CD4-positive, alpha-beta T cell treated with Interleukin-12 subunit alpha and Interleukin-12 subunit beta, for 1 hour (primary cell): ENCODE measurements at places on chromosomes 4 and X.

DNA sequence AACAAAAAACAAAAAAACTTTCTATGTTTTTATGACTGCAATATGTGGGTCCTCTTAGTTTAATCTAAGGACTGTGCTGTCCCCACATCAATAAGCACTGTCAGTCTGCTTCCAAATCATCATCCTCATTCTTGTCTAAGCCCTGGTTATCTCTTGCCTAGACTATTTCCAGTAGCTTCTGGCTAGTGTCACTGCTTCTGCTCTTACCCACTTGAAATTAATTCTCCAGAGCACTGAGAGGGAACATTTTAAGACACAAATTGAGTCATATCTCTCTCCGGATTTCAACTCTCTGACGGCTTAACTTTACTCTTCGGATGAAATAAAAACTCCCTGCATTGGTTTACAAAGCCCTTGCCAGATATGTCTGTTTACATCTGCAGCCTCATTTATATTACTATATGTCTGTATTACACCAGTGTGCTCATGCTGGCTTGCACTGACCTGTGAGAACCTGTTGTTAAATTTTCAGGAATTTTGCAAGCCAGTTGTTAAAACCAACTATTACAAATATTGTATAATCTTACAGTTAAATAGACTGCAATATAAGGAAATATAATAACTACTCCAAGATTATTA lies 345.9 kb downstream of the ADGRL3 start:
- no peak for DNase-seq

- no peak for DNase-seq
Observed at GRCh38 chr4:178784491-178784890, 1342.3 kb upstream of the AGA start.

GRCh38 chrX:49198540-49199314 lies 1.3 kb downstream of the SYP start:
- DNase-seq = no peak

DNA sequence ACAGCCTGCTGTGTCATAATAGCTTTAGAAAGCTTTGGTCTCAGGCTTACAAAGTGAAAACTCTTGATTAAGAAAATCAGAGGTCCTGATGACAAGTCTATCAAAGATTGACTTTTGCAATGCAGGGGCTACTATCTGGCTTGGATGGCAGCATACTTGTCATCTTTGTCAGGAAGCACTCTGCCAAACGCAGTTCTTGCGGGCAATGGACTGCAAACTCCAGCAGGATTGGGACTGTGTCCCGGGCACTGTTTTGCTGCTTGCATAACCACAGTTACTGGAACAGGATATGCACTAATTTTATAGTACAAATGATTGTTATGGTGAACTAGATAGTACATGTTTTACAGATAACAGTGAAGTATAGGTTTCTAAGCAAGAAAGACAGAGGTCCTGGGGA lies 185.6 kb downstream of the IQCM start:
- no peak for DNase-seq

GRCh38 chrX:1813809-1814208 lies 198.9 kb downstream of the ASMT start:
- DNase-seq = peak; percentile 22

DNA sequence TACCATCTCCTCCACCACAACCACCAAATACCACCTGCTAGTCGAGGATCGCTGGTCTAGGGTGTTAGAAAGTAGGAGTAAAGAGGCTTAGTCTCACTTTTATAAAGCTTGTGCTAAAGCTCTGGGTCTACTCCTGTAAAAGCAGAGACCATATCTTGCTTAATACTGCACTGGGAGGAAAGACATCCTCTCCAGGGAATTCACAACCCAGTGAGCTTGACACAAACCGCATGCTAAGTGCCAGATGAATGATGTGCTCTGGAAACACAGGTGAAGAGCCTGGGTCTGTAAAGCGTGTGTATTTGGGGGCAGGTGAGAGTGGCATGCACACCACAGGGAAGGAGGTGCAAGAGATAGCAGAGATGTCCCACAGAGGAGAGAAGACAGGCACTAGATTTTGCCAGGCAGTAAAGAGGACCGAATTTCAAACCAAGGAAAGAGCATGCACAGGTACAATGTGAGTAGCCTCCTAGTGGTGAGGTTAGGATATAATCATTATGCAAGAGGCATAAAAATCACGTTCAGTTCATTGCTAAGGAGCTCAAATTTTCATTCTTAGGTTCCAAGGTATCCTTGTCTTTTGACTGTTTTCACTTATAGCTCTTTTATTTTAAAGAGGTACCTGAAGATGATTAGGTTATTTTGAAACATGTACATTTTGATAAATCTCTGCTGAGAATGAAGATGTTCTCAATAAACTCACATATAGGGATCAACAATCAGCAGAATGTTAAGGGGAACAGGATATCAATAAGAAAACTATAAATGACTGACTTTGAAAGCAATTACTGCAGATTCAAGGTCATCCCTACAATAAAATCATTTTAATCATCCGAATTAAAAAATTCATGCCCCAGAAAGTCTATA lies 20.7 kb downstream of the TAPT1 start:
- DNase-seq = peak; percentile 44

DNA sequence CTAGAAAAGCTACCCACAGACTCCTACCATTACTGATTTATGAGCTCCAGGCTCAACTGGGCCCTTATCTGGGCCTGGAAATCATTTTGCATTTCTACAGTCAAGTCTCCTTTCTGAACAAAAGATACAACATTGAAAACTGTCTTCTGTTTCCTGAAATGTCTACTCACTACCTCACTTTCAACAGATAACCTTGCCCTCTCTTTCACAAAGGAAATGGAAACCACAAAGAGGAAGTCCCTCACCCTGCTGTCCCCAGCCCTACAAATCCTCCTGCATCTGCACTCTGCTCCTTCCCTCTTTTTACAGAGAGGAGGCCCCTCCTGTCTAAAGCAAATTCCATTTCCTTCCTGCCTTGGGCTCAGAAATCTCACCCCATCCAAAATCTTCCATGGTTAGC lies 24.8 kb upstream of the CYBB start:
- peak; percentile 46 for DNase-seq

- DNase-seq = no peak
Observed at GRCh38 chr4:40870150-40870549, 120.4 kb downstream of the NSUN7 start.

DNA sequence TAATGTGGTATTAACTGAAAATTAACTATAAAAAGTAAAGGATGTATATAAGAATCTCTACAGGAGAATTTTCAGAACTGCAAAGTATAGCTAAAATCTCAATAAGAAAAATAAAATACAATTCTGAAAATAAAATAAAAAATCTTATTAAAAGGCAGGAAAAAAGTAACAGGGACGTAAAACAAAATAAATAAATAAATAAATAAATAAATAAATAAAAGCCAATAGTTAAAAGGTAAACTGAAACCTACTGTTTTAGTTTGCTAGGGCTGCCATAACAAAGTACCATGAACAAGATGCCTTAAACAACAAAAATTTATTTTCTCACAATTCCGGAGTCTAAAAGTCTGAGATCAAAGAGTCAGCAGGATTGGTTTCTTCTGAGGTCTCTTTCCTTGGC lies 140.6 kb downstream of the SPANXA1 start:
- no peak for DNase-seq

GRCh38 chr4:36349938-36350549 lies 68.6 kb downstream of the DTHD1 start:
- no peak for DNase-seq

DNA sequence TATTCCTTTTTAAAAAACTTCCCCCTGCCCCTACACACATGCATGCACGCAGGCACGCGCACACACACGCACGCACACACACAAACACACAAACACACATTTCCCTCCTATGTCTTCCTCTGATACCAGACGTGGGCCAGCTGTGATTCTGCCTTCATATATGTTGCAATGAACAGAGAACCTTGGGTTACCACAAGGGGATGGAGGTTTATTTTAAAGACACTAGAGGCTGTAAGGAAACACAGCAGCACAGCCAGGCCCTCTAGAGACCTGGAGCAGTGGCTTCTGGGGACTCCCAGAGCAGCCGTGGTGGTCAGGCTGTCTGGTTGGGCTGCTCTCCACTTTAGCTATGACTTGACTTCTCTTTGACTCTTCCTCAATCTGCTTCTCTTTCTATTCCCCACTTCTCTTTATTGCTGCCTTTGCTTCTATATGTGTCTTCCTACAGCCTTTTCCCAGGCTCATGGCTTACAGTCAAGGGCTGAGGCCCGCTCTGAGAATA lies 3.2 kb upstream of the TLR10 start:
- DNase-seq = peak; percentile 11
